ENCODE measurements at places on chromosomes 1 and 21.

DNA sequence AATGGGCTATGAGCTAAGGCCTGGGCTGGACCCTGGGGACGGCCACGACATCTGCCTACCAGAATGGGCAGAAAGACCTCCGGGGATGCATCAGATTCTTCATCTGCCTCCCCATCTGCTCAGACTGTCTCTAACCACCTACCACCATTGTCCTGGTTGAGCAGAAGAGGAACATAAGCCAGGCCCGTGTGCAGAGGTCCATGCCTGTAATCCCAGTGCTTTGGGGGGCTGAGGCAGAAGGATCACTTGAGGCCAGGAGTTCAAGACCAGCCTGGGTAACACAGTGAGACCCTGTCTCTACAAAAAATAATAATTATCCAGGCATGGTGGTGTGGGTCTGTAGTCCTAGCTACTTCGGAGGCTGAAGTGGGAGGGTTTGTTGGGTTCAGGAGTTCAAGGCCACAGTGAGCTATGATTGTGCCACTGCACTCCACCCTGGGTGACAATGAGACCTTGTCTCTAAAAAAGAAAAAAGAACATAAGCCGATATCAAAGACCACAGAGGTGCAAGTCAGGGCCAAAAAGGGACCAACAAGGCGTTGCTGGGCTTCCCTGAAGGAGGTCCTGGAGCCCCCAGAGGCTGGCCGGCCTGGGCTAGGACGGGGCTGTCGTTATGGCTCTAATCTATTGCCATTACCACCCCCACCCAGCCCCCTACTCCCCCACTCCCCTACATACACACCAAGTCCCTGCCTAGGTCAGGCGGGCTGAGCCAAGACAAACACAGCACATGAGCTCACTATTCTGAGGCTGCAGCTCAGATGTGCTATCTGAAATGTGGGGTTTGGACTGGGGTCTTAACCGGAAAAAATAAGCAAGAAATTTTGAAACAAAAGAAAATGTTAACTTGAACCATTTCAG is 239.2 kb upstream of the RAB4A start:
- no peak for DNase-seq

- no peak for DNase-seq
Observed at GRCh38 chr1:110228869-110229268, 18.8 kb downstream of the KCNC4 start.

DNA sequence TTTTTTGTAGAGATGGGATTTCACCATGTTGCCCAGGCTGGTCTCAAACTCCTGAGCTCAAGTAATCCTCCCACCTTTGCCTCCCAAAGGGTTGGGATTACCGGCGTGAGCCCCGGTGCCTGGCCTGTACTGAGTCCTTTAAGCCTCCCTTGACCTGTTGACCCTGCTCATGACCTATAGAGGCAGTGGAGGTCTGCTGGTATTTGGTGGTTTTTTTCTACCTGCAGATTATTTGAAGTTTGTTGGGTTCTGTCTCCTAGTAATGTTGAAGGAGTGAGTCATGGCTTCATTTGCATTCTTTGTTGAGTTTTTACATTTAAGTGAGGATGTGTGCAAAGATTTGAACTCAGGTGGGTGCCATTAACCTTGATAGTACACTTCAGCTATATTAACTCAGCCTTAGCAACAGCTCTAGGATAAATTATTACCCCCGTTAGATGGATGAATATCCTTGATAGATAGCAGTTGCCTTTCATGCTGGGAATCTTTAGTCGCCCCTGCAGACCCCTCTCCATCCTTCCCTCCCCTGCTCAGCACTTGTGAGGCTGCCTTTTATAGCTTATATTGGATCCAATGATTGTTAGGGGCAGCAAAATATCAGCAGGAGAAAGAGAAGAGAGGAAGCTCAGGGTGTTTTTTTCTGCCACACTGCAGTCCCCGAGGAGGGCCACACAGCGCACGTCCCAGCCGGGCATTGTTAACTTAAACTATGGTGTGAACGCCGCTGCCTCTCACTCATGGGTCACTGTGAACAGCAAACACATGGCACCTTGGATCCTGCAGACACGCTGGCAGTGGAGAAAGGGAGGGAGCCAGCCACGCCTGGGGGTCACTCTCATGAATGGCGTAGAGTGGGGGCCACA is 14.9 kb upstream of the NPPB start:
- DNase-seq, result no peak

DNA sequence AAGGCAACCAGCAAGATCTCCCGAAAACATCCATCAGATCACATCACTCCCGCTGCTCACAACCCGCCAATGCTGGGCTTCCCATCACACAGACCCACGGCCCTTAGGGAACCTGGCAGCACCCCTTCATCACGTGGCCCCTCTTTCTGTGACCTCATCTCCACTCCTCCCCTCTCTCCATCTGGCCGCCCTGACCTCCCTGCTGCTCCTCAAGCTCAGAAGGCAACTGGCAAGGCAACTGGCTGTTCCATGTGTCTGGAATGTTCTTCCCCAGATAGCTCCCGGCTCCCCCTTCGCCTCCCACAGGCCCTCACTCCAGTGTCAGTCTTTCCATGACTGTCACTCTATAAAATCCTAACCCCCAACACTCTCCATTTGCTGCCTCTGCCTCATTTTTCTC is 113.0 kb upstream of the ERG start:
- DNase-seq, result no peak

DNA sequence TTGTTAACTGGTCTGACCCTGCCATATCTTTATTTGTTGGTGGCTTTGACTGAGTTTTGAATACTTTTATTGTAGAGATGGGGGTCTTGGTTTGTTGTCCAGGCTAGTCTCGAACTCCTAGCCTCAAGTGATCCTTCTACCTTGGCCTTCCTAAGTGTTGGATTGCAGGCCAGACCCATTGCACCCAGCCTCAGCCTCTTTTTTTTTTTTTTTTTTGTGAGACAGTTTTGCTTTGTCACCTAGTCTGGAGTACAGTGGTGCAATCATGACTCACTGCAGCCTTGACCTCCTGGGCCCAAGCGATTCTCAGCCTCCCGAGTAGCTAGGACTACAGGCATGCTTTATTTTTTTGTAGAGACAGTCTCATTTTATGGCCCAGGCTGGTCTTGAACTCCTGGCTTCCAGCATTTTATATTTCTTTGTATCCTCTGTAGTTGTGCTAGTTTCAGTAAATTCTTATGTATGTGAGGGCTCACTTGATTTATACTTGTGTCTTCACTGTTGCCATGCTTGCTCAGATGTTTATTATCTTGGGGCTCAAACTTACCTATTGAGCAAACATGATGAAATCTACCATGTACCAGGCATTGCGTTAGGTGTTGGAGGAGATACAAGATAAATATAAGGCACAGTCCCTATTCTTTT is 24.1 kb downstream of the THRAP3 start:
- DNase-seq, result no peak

- peak; percentile 58 for DNase-seq
Observed at GRCh38 chr1:13813398-13814012, 113.5 kb downstream of the PRDM2 start.

DNA sequence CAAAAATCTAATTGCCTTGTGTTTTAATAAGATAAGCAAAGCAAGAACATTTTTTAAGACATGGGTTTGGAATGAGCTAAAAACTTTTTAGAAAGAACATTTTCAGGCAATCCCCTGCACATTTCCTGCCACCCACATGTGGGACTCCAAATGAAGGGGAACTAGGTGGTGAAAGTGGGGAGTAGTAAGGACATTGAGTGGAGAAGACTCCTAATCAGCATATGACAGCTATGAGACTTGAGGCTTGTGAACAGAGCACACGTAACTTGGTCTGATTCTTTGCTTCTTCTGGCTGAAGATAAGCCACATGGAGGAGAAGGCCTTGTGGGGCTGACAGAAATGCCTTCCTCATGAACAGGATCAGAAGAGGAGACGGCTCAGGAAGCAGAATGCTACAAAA is 50.3 kb downstream of the FCER1A start:
- no peak for DNase-seq

DNA sequence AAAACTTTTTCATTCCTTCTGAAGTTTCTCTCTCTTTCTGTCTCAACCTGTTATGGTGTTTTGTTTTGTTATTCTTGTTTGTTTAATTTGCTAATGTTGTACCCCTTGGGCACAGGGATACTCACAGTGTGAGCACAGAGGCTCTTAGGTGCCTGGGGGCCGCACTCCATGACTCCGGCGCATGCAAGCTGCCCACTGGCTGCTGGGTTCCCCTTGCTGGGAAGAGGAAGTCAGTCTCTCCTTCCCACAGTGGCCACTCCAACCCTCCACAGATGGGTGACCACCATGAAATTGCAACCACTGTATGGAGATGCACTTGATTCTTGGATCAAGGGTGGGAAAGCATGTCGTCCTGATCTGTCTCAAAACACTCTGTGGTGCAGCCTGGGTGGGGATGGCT is 4.6 kb upstream of the CD1A start:
- DNase-seq, result no peak

DNA sequence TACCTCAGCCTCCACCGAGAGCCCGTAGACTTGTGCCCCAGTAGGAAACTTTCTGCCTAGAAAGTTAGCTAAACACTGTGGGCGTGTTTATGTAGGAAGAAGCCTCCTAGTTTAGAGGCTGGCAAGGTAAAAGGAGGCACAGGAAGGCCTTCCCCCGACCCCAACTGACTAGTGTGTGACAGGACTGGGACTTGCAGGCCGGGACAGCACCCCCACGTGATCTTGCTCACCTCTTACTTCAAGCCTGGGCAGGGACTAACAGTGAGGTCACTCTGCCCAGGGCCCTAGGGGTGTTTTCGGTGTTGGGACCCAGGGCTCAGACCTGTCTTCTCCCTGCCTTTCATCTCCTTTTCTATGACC is 392 bp upstream of the TAGLN2 start:
- peak; percentile 64 for DNase-seq

DNA sequence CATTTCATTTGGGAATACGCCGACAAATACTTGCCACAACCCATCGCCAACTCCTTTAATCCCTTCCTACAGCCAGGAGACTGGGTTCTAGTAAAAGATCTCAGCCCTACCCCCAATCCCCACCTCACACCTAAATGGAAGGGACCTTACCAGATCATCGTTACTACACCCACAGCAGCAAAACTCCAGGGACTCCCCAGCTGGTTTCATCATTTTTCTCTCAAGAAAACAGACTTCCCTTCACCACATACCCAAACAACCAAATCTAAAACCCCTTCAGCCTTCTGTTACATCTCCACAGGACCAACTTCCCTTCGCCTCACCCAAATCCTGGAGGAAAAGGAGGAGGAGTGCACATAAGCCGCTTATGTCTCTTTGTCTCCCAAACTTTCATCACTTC is 23.7 kb upstream of the SLC2A5 start:
- no peak for DNase-seq

- DNase-seq, result no peak
Observed at GRCh38 chr1:187877220-187877619, 1048.5 kb downstream of the PLA2G4A start.
